Kidney glomerular epithelial cell (primary cell): ENCODE measurements at places on chromosomes 12 and 14.

- no peak for DNase-seq
Measured at GRCh38 chr12:107917912-107918800, 143.7 kb downstream of the ASCL4 start.

- DNase-seq = no peak
Measured at GRCh38 chr14:67516676-67517075, 16.4 kb upstream of the PLEKHH1 start.

GRCh38 chr12:62194616-62195015 is 65.6 kb upstream of the USP15 start:
- DNase-seq = no peak

GRCh38 chr12:31207799-31208465 is 118.0 kb downstream of the SINHCAF start:
- DNase-seq = no peak

- DNase-seq = no peak
Measured at GRCh38 chr14:62662811-62663455, 382.3 kb downstream of the KCNH5 start.

- no peak for DNase-seq
Measured at GRCh38 chr14:88075269-88075981, 70.5 kb downstream of the GPR65 start.

DNA sequence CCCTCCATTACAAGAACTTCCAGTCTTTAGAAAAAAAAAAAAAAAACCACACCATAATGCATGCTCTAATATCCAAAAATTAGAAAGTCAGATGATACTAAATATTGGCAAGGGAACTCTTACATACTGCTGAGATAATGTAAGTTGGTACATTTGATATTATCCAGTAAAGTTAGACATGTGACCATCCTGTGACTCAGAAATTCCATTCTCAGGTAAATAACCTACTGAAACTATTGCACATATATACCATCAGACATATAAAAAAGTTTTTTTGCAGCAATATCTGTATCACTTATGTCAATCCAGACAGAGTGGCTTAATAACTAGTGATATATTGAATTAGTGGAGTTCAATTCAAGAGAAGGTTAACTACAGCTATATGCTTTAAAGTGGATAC is 63.5 kb downstream of the KITLG start:
- no peak for DNase-seq

DNA sequence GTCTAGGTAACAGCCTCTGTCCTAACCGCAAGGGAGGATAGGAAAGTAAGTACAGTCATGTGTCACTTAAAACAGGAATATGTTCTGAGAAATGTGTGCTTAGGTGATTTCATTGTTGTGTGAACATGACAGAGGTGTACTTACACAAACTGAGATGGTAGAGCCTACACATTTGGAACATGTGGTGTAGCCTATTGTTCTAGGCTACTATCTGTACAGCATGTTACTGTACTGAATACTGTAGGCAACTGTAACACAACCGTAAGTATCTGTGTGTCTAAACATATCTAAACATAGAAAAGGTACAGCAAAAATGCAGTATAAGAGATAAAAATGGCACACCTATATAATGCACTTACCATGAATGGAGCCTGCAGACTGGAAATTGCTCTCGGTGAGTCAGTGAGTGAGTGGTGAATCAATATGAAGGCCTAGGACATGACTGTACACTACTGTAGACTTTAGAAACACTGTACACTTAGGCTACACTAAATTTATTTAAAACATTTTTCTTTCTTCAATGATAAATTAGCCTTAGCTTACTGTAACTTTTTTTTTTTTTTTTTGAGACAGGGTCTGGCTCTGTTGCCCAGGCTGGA is 13.2 kb upstream of the MDM2 start:
- no peak for DNase-seq

GRCh38 chr14:25836636-25837035 is 761.2 kb downstream of the NOVA1 start:
- no peak for DNase-seq
